ENCODE measurements at places on chromosomes 7 and 10.

DNA sequence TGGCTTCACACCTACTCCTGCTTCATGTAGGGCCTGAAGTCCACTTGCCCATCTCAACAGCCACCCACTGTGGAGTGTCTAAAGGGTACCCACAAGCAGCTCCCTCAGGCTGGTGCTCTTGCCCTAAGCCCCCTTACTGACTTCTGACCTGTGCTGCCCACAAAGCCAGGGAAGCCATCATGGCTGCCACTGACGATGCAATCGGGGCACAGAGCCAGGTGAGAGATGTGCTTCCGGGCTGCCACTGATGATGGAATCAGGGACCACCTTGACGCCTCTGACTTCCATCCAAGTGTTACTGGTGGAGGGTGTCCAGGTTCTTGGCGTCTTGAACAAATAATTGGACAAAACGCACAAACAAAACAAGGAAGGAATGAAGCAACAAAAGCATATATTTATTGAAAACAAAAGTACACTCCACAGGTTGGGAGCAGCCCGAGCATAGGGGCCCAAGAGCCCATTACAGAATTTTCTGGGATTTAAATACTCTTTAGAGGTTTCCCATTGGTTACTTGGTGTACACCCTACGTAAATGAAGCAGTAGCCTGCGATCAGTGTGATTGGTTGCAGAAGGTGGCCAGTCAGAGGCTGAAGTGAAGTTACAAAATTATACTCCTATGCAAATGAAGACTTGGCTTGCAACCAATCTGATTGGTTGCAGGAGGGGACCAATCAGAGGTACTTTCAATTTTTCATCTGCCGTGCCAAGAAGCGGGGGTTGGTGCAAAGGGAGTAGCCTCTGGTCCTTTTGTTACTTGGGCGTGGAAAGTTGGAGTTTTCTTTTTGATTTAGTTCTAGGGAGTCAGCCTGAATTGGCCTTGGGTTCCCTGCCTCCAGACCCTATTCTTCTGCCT, 4.5 kb downstream of the CPA2 start:
- DNase-seq, result no peak

DNA sequence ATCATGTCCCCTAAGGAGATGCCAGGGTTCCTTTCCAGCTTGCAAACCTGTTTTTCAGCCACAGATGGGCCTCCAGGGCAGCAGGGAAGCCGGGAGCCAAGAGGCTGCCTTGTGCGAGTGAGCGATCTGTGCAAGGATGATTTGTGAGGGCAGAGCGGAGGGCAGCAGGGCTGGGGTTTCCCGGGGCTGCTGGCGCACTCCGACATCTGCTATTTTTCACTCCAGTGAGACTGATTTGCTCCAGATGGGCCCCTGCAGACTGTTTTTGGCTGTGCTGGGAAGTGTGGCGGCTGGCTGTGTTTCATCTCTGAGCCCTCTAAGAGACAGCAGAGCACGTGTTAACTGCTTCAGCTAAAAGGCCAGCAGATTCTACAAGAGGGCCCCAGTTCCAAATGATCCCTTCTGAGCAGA, 466.2 kb downstream of the TYW1 start:
- DNase-seq, result peak; percentile 43

GRCh38 chr7:27247000-27247399, 4.4 kb downstream of the EVX1 start:
- no peak for DNase-seq

- DNase-seq, result no peak
Measured at GRCh38 chr7:28258240-28258639, 77.6 kb upstream of the JAZF1 start.

DNA sequence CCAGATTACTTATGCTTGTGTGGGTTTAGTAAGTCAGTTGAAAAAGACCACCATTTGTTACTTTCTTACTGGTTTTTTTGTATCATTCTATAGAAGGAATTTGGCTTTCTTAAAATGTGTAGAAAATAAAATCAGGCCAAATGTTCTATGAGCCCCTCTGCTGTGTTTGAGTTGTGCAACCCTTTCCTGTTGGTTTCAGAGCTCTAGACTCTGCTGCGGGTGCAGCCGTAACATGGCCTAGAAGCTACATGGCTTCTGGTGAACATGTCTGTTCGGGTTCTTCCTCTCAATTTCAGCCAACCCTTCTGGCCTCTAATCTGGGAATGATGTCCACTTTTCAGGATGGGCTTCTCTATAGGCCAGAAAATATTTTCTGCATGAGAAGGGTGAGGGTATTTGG, 56.6 kb upstream of the RAB18 start:
- DNase-seq, result no peak

DNA sequence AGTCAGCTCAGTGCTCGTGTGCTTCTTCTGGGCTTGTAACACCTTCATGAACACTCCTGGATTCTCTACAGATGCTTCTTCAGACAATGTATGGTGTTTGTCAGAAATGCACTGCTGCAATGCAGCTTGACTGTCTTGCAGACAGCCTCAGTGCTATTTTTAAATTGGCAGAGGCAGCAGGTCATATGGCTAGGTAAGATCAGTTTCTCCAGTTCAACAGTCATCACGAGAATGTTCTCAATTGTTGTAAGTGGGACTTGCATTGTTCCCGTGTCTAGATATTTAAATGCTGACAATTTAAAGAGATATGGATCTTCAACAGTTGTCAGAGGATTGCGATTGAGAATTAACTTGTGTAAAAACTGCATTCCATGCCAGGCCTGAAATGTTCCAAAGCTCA, 7.6 kb upstream of the ACBD5 start:
- DNase-seq, result no peak

DNA sequence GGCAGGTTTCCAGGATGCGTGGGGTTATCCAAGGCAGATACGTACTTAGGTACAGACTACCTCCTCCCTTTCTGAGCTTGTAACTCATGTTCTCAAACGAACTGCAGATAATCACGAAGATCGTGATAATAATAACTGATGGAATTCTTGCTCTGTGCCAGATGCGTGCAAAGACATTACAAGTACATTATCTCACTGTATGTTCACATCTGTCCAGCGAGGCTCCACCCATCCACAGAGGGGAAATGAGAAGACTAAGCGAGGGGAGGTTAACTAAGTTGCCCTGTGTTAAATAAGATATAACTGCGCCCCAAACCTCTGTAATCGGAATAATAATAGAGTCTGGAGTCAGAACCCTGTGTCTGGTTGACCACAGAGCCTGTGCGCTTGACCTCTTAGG, 1.9 kb downstream of the GALNT17 start:
- DNase-seq, result no peak

- no peak for DNase-seq
Measured at GRCh38 chr10:131181456-131181855, 130.1 kb downstream of the TCERG1L start.

DNA sequence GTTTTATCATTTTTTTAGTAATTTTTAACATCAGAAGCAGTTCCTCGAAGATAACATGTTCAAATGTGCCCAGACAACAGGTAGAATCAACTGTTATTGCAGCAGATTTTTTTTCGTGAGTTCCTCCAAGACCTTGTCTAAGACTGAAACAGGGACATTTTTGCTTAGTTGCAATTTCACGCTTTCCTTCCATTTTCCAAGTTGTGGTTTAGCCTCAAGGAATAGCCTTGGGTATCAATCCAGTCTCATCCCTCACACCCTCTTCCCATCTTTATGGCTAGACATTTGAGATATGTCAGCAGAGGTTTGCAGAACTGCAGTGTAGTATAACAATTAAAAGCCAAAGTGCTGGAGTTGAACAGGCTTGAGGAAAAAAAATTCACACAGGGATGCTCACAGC, 152.5 kb downstream of the SORCS1 start:
- DNase-seq, result no peak

DNA sequence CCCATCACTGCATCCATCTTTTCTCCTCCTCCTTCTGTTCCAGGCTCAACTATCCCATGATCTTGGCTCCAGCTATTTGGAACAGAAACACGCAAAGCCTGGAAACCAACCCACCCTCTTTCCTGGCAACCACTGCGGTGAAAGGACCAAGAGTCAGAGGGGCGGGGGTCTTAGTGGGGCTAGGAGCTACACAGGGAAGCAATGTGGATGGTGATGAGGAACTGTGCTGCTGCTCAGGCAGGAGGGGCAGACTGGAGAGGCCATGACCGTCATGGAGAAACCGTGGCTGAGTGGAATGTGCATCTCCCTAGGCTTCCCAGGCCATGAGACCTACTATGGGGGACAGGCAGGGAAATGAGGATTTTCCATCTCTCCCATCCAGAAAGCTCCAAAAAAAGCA, 25.6 kb downstream of the PLAC9 start:
- DNase-seq, result no peak

DNA sequence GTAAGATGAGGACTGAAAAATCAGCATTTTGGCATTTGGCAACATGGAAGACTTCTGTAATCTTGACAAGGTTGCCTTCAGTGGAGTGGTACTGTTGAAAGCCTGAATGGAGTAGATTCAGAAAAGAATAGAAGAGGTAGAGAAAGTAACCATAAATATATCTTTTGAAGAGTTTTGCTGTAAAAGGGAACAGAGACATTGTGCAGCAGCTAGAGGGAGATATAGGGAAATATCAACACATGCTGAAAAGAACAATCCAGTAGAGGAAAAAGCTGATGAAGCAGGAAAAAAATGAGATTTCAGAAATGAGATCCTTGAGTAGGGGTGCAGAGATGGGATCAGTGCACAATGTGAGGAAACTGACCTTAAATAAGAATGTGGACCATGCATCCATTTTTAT, 60.0 kb downstream of the RAPGEF5 start:
- no peak for DNase-seq

- no peak for DNase-seq
Measured at GRCh38 chr10:93346694-93347093, 135.4 kb downstream of the MYOF start.

DNA sequence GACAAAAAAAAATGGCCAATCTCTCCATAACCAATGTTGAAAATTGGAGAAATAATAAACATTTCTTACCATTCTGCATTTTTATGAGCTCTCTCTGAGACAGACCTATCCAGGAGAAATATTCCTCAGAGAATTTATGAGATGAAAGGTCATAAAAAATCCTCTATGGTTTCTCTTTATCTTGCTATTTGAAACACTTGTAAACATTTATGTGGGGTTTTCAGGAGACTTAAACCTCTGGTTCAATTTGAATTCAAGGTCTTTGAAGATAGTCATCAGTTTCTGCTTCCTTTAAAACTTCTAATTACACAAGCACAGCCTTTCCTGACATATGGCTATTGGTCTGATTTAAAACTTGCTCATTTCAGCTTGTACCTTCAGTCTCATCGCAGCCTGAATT, 78.5 kb upstream of the APBB1IP start:
- no peak for DNase-seq

DNA sequence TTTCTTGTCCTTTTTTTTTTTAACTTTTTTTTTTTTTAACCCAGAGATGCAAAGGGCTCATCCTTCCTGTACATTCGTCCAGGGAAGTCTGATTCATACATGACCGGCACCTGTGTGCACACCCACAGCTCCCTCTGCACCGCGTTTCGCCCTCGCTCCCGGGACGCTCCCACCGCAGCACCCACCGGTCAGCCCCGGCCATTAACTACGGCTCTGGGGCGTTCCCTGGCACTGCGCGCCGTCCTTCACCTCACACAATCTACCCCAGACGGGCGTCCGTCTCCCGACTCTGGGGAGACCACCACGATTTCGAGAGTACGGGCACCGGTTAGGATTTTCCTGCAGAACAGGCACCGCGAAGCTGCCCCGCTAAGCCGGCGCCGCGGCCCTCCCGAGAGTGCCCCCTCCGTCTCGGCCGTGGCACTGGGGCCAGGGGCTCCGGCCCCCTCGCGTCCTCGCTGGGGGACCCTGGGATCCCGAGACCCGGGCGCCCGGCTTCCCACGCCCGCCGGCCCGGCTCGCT, 452 bp downstream of the ATE1 start:
- no peak for DNase-seq

DNA sequence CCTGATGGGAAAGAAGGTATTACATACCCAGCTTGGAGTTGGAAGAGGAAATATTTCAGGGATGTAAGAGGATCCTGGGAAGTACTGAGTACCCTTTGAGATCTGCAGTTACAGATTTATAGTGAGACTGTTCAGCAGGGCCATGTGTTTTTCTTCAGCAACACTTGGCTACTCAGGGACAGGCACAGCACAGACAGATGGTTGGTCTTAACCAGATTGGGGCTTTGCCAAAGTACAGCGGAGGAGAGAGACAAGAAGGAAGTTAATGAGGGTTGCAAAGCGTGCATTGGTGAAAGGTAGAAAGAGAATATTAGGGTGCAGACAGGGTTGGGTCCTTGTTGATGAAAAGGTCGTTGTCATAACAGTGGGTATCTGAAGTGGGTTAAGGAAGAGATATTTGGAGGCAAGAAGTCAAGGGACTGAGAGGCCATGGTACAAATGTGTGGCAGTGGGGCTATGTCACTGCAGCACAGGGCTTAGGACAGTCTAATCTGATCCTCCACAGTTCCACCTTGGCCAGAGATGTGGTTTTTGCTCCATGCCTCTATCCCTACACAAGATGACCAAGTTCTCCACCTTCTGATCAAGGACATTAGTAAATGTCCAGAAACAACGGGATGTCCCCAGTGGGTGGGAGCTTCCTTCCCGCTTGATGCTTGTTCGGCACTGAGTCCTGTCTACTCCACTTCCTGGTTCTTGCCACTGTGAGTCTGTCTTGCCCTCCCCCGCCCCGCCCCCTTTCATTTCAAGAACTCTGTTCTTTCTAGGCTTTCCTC, 18.9 kb upstream of the DNAJC1 start:
- no peak for DNase-seq

DNA sequence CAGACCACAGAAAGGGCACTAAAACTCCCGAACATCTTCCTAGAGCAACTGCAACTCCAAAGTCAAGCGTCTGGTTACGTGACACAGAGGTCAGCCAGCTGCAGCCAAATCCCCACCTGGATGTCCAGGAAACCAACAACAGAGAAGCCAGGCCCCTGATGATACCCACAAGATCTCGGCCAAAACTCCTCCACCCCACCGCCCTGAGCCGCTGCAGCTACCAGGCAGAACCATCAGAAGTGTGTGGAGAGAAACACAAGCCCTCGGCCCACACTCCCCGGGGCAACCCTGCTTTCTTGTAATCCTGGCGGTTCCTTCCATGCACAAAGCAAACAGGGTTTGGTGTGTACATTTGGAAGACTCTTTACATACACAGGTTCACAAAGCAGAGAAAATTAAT, 8.7 kb downstream of the CHST15 start:
- no peak for DNase-seq

- DNase-seq, result no peak
Measured at GRCh38 chr7:142925413-142925812, 8.1 kb downstream of the TRPV5 start.

DNA sequence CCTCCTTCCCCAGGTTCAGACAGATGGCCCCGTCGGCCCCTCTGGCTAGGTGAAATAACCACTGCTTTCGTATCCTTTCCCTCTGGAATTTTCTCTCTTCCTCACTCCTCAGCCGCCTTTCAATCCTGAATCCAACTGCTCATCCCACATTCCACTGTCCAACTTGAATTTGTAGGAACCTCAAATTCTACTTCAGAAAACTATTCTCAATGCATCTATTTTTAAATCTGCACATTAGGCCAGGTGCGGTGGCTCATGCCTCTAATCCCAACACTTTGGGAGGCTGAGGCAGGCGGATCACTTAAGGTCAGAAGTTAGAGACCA, 78.9 kb downstream of the ITIH5 start:
- DNase-seq, result no peak
